ENCODE measurements at places on chromosomes 11 and 22.

- H3K27me3 ChIP-seq: no peaks in the 10 kb centered on the region
- no peak for DNase-seq
- H3K27ac ChIP-seq: no peak overlapping the region
- H3K4me3 ChIP-seq: no peak overlapping the region
- no peaks in the 10 kb centered on the region for H3K36me3 ChIP-seq
Observed at GRCh38 chr11:16111690-16112089, 244.7 kb downstream of the SOX6 start.

- H3K27ac ChIP-seq: no peak overlapping the region
- H3K27me3 ChIP-seq: no peaks in the 10 kb centered on the region
- DNase-seq: no peak
- peaks cover 35% of the 10 kb centered on the region for H3K4me1 ChIP-seq
Observed at GRCh38 chr11:76639621-76640020, 30.9 kb downstream of the LRRC32 start.

DNA sequence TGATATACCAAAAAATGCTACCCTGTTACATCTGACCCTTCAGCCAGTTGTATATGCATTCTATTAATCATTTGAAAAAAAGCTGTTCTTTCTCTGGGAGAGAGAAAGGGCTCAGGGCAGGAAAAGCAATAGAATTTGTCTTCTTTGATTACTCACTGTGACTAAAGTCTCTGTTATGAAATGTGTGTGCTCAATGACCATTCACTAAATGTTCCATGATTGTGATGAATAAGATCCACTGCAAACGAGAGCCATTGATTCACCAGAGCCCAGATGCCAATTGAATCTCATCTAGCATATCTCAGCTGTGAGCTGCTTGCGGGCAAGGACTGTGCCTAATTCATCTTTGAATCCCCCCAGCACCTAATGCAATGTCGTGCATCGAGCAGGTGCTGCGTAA is 184.3 kb downstream of the OPCML start:
- no peaks in the 10 kb centered on the region for H3K36me3 ChIP-seq
- H3K27ac ChIP-seq: no peak overlapping the region
- H3K4me1 ChIP-seq: no peaks in the 10 kb centered on the region

DNA sequence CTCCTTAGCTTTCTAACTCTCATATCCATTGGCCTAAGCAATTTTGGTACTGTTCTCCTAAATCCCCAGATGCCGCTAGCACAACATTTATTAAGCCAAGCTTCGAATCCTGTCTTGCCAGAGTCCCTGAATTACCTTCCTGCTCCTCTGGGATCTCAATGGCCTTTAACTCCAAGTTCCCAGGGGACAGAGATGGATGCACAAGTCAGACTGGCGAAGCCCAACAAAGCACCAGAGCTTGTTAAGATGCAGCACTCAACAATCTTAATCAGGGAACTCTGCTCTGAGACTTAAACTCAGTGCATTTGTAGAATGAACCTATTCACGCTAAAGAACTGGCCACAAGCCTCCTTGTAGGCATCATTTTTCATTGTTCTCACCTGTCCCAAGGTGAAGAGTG is 9.4 kb downstream of the GALNT18 start:
- no peaks in the 10 kb centered on the region for H3K27me3 ChIP-seq
- no peaks in the 10 kb centered on the region for H3K36me3 ChIP-seq
- H3K4me3 ChIP-seq: no peak overlapping the region
- H3K27ac ChIP-seq: peak overlapping the region; percentile 2
- DNase-seq: no peak
- H3K4me1 ChIP-seq: no peaks in the 10 kb centered on the region

GRCh38 chr11:86578727-86579405 is 93.5 kb downstream of the ME3 start:
- no peak for DNase-seq
- H3K27ac ChIP-seq: peak overlapping the region; percentile 53
- H3K4me3 ChIP-seq: no peak overlapping the region
- H3K4me1 ChIP-seq: peaks cover 13% of the 10 kb centered on the region
- no peaks in the 10 kb centered on the region for H3K36me3 ChIP-seq

DNA sequence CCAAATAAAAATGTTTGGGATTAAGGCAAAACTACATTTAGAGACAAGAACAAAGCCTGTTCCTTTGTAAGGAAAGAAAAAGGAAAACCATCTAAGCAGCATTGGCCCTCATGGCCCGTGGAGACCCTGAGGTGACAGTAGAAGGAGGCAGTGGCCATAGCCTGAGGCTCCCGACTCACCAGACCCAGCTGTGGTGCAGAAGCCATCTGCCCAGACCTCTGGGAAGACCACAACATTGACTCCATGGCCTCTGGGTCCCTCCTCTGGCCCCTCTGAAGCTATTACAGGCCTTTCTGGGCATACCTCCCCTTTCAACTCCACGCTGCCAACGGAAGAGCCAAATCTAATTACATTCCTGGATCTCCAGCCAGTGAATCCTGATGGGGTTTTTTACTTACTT is 6.4 kb downstream of the PRAME start:
- H3K4me3 ChIP-seq: no peak overlapping the region
- no peaks in the 10 kb centered on the region for H3K36me3 ChIP-seq
- no peak overlapping the region for H3K27ac ChIP-seq
- no peaks in the 10 kb centered on the region for H3K4me1 ChIP-seq
- H3K27me3 ChIP-seq: no peaks in the 10 kb centered on the region
- no peak for DNase-seq

GRCh38 chr22:29128891-29129807 is 56.3 kb downstream of the KREMEN1 start:
- no peaks in the 10 kb centered on the region for H3K36me3 ChIP-seq
- H3K4me3 ChIP-seq: no peak overlapping the region
- H3K4me1 ChIP-seq: peaks cover 10% of the 10 kb centered on the region
- peak overlapping the region; percentile 27 for H3K27ac ChIP-seq

- H3K4me1 ChIP-seq: peaks cover 98% of the 10 kb centered on the region
- H3K27me3 ChIP-seq: no peaks in the 10 kb centered on the region
- H3K27ac ChIP-seq: peak overlapping the region; percentile 98
Observed at GRCh38 chr11:64869571-64870175, 8.7 kb downstream of the EHD1 start.

- no peaks in the 10 kb centered on the region for H3K4me1 ChIP-seq
- no peak overlapping the region for H3K27ac ChIP-seq
- no peak overlapping the region for H3K4me3 ChIP-seq
- no peaks in the 10 kb centered on the region for H3K27me3 ChIP-seq
- DNase-seq: no peak
Observed at GRCh38 chr22:47976219-47976618, 1213.8 kb downstream of the TBC1D22A start.

- peak overlapping the region; percentile 13 for H3K27ac ChIP-seq
- H3K4me3 ChIP-seq: no peak overlapping the region
- DNase-seq: no peak
- H3K4me1 ChIP-seq: peaks cover 26% of the 10 kb centered on the region
- H3K36me3 ChIP-seq: no peaks in the 10 kb centered on the region
- H3K27me3 ChIP-seq: no peaks in the 10 kb centered on the region
Observed at GRCh38 chr11:104091281-104092096, 55.0 kb downstream of the DDI1 start.

DNA sequence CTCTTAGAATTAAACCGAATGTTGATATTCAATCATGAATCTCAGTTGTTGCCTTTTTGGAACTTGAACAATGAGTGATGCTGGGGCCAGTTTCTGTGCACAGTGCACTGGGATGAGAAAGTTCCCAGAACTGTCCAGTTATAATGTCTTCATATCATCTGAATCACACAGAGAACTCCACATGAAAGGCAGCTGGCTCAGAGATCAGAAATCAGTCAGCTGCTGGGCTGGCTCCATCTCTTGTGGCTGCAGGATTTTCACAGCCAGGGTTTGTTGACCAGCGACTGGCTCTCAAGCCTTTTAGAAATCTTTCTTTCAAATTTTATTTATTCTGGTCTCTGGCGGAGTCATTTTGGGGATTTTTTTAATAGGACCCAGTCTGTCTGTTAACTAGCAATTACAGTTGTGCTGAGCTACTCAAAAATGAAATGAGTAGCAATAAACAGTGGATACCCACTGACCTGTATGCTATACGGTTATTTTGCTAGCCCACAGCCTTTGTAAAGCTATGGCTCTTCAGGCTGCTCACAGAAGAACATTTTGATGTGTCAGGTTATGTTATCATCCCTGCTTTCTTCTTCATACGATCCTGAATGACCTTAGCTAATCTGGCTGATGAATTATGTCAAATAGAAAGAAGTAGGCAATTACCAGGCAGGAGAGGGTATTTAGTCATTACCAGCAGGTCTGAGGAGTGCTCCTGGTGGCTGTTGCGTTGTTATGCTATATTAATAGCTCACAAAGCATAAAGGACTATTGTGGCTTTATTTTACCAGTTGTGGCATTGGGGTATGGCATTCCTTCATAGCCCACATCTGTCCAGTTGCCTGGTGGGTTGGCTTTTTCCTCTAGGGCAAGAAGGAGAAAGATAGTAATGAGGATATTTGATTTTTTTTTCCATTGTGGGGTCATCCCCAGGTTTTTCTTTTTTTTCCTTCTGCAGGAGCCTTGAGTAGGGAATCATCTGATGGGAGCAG is 3.6 kb downstream of the FAT3 start:
- no peak overlapping the region for H3K27ac ChIP-seq
- DNase-seq: no peak
- H3K36me3 ChIP-seq: no peaks in the 10 kb centered on the region
- no peaks in the 10 kb centered on the region for H3K27me3 ChIP-seq
- peak overlapping the region; percentile 1 for H3K4me3 ChIP-seq

GRCh38 chr22:17272511-17272991 is 53.3 kb upstream of the ADA2 start:
- H3K27ac ChIP-seq: no peak overlapping the region
- DNase-seq: no peak
- no peaks in the 10 kb centered on the region for H3K36me3 ChIP-seq
- H3K4me3 ChIP-seq: no peak overlapping the region
- no peaks in the 10 kb centered on the region for H3K27me3 ChIP-seq

GRCh38 chr11:82899186-82899820 is 927 bp downstream of the PRCP start:
- peaks cover 26% of the 10 kb centered on the region for H3K4me1 ChIP-seq
- no peaks in the 10 kb centered on the region for H3K27me3 ChIP-seq
- peak overlapping the region; percentile 92 for H3K4me3 ChIP-seq

DNA sequence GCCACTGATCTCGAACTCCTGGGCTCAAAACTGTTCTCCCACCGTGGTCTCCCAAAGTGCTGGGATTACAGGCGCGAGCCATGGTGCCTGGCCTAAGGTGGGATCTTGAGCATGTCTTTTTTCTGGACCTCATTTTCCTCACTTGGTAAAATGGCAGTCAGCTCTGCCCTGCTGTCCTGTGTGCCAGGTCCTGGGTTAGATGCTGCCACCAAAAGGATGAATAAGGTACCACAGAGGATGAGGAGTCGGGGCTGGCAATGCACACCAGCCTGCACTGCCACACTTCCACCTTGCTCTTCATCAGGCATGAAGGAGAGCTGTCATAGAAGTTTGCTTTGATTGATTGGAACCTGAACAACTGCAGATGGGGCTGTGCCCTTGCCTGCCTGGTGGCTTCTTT is 32.3 kb downstream of the ACO2 start:
- no peaks in the 10 kb centered on the region for H3K27me3 ChIP-seq
- H3K4me3 ChIP-seq: no peak overlapping the region
- peaks cover 11% of the 10 kb centered on the region for H3K36me3 ChIP-seq
- H3K4me1 ChIP-seq: peaks cover 22% of the 10 kb centered on the region
- no peak overlapping the region for H3K27ac ChIP-seq

- no peak for DNase-seq
- no peaks in the 10 kb centered on the region for H3K27me3 ChIP-seq
- no peak overlapping the region for H3K27ac ChIP-seq
- no peaks in the 10 kb centered on the region for H3K4me1 ChIP-seq
- no peak overlapping the region for H3K4me3 ChIP-seq
Observed at GRCh38 chr22:23938328-23939016, 22.5 kb downstream of the GSTT2B start.

DNA sequence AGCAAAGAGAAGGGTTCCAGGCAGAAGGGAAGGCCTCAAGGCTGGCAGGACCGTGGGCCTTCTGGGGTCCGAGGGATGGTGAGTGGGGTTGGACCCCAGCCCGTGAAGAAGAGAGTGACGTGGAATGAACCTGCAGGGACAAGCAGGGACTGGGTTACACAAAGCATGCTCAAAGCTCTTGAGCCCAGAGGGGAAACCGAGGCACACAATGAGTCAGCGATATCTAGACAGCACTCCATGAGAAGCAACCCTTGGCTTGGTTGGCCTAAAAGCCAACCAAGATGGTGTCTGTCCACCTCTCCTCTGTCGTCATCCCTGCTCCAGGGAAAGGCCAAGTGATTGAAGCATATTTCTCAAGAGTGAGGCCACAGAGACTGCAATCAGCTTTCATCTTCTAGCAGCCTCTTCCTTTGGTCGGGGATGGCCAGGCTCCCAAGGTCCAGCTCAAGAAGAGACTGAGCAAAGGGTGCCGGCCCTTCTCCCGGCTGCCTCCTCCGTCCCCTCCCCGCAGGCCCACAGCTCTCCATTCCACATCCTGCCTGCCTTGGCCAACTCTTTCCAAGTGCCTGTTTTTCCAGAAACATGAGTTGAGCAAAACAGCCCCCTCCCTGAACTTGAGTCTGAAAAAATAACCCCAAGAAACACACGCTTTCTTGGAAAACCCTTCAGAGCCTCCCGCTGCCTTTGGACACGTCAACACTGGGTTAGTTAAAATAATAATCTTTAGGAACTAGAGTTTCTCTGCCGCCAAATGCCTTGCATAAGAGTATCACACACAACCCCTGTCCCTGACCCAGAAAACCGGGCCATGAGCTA is 556.6 kb downstream of the MIAT start:
- peaks cover 22% of the 10 kb centered on the region for H3K4me1 ChIP-seq
- peak overlapping the region; percentile 72 for H3K27ac ChIP-seq
- H3K4me3 ChIP-seq: no peak overlapping the region
- no peaks in the 10 kb centered on the region for H3K27me3 ChIP-seq
